ENCODE measurements at places on chromosomes 12 and 14.

- no peak for DNase-seq
Measured at GRCh38 chr12:109069307-109070271, 17.2 kb downstream of the USP30 start.

DNA sequence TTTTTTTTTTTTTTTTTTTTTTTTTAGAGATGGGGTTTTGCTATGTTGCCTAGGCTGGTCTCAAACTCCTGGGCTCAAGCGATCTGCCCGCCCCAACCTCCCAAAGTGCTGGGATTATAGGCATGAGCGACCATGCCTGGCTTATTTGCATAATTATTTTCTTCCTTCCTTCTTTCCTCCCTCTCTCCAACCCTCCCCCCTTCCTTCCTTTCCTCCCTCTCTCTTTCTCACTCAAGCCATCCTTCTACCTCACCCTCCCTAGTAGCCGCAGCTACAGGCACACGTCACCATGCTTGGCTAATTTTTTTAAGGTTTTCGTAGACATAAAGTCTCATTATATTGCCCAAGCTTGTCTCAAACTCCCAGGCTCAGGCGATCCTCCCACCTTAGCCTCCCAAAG lies 83.8 kb downstream of the PEBP1 start:
- DNase-seq: no peak

- DNase-seq: no peak
Measured at GRCh38 chr12:66066137-66066928, 64.2 kb downstream of the LLPH start.

DNA sequence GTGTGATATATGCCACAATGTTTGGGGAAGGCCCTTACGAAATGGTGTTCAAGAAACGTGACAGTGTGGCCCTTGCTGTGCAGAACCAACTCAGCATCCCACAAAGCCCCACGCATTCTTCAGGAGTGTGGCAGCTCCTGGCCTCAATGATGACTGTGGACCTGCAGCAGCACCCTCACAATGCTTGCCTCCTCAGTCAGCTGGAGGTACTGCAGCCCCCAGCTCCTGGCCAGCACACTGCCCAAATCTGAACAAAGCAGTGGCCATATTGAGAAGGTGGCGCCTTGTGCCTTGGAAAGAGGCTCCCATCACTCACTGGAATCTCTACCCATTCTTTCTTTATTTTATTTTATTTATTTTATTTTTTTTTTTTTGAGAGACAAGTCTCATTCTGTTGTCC lies 10.4 kb downstream of the POLE2 start:
- no peak for DNase-seq

GRCh38 chr14:55354500-55354899 lies 57.1 kb downstream of the ATG14 start:
- peak; percentile 74 for DNase-seq

All from activated CD4-positive, alpha-beta T cell treated with anti-CD3 and anti-CD28 coated beads, Interleukin-2, amount 10 ng/mL, durations not matched to agents 7 days and 5 days (primary cell).